Astrocyte of the hippocampus (primary cell): ENCODE measurements at places on chromosomes 2 and 18.
A peak's percentile ranks its signal among the peaks of the same experiment; 100 is the strongest.

DNA sequence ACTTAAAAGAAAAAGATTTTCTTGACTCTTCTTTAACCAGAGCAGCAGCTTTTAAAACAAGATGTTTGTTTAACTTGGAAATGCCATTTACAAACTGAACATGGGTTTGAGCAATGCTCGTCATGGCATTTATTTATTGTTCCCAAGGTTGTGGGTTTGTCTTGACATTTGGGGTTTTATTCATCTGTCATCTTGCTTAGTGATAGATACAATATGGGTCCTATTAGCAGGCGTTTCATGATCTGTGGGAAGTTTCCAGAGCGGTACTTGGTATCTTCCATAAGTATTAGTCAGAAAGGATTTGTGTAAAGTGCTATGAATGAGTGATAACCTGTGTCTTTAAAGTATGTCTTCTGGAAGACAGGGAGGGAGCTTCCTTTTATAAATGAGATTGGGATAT lies 29.9 kb upstream of the MGAT5 start:
- no peak for DNase-seq

GRCh38 chr2:119175517-119175916 lies 17.0 kb upstream of the C1QL2 start:
- no peak for DNase-seq

- no peak for DNase-seq
These were observed 12.4 kb upstream of the EPAS1 start for GRCh38 chr2:46284796-46285195.

DNA sequence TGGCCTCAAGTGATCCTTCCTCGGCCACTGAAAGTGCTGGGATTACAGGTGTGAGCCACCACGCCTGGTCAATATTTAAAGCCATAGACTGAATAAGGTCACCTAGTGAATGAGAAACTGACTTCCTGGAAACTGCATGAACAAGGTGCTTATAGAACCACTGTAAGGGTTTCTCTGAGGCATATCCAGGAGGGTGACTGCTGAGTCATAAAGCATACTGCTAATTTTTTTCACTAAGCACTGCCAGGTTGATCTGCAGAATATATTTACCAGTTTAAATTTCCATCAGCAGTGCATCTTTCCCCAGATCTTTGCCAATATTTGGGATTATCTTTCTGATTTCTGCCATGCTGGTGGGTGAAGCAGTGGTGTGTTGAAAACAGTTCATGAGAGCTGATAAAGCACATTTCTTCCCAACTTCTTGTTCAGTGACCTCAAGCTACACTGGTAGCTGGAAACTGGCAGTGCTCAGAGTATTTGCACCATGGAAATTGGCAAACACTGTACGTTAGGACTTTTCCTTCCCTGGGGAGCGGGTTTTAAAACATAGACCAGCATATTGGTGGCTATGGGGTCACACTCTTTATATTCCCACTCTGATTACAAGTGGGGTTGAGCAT lies 4.2 kb upstream of the CLIP4 start:
- DNase-seq = peak; percentile 24

GRCh38 chr2:59732871-59733566 lies 820.4 kb downstream of the BCL11A start:
- no peak for DNase-seq
